ENCODE measurements at places on chromosomes 6 and 20.

DNA sequence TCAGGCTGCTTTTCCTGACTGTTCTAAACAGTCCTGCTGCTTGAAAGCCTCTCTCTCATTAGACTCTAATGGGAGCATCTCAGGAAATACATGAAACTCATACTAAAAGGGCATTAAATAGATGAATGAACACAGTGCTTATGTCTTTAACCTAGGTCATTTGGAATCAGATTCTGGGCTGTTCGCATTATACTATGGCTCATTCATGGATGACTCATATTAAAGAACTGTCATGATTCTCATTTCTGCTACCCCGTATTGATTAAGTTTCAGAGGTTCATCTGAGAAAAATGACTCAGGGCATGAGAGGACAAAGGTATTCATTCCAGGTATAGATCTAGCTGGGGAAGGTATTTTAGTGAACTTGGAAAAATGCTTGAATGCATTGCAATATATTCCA is 335.5 kb downstream of the GJA1 start:
- H3K4me1 ChIP-seq, result no peaks in the 10 kb centered on the region
- H3K27ac ChIP-seq, result no peak overlapping the region
- DNase-seq, result no peak
- H3K4me3 ChIP-seq, result no peak overlapping the region

DNA sequence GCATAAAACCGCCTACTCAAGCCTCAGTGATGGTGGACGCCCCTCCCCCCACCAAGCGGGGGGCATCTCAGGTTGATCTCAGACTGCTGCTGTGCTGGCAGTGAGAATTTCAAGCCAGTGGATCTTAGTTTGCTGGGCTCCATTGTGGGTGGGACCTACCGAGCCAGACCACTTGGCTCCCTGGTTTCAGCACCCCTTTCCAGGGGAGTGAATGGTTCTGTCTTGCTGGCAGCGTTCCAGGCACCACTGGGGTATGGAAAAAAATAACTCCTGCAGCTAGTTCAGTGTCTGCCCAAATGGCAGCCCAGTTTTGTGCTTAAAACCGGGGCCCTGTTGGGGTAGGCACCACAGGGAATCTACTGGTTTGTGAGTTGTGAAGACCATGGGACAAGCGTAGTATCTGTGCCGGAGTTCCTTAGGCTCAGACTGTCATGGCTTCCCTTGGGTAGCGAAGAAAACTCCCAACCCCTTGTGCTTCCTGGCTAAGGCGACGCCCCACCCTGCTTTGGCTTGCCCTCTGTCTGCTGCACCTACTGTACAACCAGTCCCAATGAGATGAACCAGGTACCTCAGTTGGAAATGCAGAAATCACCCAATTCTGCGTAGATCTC is 1334.5 kb upstream of the ADGRB3 start:
- H3K4me3 ChIP-seq, result no peak overlapping the region
- no peaks in the 10 kb centered on the region for H3K36me3 ChIP-seq
- no peak overlapping the region for H3K27ac ChIP-seq
- DNase-seq, result peak; percentile 2

DNA sequence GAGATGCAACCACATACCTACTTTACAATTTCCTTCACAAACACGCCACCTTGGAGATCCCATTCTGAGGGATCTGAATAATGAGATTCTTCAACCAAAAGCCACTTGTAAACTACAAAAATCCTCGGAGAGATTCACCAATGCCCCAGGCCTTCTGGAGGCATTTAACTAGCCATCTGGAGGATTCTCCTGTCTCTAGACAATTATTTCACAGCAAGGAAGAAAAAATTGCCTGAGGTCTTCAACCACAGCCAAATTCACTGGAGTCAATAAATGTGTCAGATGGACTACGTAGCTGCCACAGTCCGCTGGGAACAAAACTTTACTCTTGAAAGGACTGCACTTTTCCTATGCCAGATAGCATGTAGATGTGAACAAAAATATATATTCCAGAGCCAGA is 19.0 kb upstream of the DCDC2 start:
- no peak overlapping the region for H3K4me3 ChIP-seq
- H3K27me3 ChIP-seq, result no peaks in the 10 kb centered on the region
- H3K27ac ChIP-seq, result no peak overlapping the region
- no peaks in the 10 kb centered on the region for H3K36me3 ChIP-seq
- H3K4me1 ChIP-seq, result no peaks in the 10 kb centered on the region

DNA sequence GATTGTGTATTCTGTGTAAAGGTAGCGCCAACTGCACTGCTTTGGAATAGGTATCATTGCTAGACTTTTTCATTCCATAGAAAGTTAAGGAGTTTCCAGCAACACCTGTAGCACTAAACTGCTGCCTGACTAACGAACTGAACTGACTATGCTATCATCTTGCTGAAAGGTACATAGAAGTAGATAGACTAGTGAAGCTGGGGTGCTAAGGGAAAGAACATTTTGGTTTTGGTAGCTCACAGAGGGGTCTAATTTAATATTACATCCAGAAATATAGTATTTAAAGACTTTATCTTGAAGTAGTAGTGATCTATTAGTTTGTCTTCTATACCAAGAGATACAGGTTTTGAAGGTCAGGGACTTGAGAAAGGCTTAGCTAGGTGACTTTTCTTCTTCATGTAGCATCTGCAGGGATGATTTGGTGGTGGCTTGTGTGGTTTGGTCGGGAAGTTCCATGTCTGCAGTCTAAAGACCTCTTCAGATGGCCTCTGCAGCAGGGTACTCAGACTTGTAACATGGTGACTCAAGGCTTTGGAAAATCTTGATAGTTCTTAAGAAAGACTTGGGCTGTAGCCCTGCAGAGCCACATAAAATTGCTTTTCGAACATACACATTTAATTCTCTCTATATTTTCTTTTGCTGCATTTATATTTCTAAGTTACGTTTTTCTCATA is 10.2 kb downstream of the SENP6 start:
- no peak overlapping the region for H3K27ac ChIP-seq
- no peaks in the 10 kb centered on the region for H3K27me3 ChIP-seq
- H3K4me1 ChIP-seq, result peaks cover 48% of the 10 kb centered on the region
- H3K36me3 ChIP-seq, result peaks cover 15% of the 10 kb centered on the region
- DNase-seq, result no peak
- no peak overlapping the region for H3K4me3 ChIP-seq

DNA sequence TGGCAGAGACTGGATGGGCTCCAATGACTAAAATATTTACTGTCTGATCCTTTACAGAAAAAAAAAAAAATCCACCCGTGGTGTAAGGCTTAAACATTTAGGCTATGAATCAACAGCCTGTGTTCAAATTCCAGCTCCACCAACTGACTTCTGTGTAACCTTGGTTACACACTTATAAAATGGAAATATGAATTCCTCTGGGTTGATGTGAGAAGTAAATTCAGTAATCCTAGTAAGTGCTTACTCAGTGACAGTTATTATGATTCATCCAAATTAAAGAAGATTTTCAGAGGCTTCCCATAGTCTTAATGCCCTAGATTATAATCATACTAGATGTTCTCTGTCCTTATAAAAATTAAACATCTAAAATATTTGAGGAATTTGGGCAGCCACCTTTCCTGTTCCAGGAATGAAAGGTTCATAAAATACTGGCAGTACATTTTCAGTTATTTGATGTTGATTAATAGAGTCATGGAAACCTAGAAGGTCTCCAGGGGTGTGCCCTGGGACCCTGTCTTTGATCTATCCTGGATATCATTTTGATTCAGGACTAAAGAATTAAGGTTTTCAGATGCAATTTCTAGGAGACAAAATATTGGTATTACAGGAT is 180.3 kb upstream of the ZNF217 start:
- H3K4me1 ChIP-seq, result no peaks in the 10 kb centered on the region
- no peaks in the 10 kb centered on the region for H3K27me3 ChIP-seq
- no peaks in the 10 kb centered on the region for H3K36me3 ChIP-seq
- DNase-seq, result no peak

GRCh38 chr6:110781522-110782214 is 33.6 kb downstream of the CDK19 start:
- H3K36me3 ChIP-seq, result no peaks in the 10 kb centered on the region
- no peak for DNase-seq
- no peak overlapping the region for H3K27ac ChIP-seq
- no peaks in the 10 kb centered on the region for H3K27me3 ChIP-seq

- H3K27ac ChIP-seq, result peak overlapping the region; percentile 70
- H3K4me3 ChIP-seq, result no peak overlapping the region
- H3K27me3 ChIP-seq, result no peaks in the 10 kb centered on the region
- H3K4me1 ChIP-seq, result peaks cover 69% of the 10 kb centered on the region
- DNase-seq, result no peak
These were observed 52.1 kb downstream of the RIPOR2 start for GRCh38 chr6:24883618-24884017.

DNA sequence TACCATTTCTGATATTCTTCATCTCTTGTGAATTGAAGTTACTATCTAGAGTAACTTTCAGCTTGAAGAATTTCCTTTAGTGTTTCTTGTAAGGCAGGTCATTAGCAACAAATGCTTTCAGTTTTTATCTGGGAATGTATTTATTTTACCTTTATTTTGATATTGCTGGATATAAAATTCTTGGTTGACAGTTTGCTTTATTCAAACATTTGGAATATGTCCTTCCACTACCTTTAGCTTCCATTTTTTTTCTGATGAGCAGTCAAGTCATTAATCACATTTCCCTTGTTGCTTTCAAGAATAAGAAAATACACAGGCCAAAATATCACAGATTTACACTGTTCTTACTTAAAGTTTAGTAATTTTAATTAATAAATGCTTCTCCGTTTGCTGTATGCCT is 5.7 kb upstream of the NELFCD start:
- no peak overlapping the region for H3K27ac ChIP-seq
- no peaks in the 10 kb centered on the region for H3K36me3 ChIP-seq
- peaks cover 24% of the 10 kb centered on the region for H3K4me1 ChIP-seq
- H3K27me3 ChIP-seq, result no peaks in the 10 kb centered on the region
- no peak overlapping the region for H3K4me3 ChIP-seq
- no peak for DNase-seq

- H3K27me3 ChIP-seq, result no peaks in the 10 kb centered on the region
- no peak overlapping the region for H3K27ac ChIP-seq
- H3K4me1 ChIP-seq, result no peaks in the 10 kb centered on the region
- no peak for DNase-seq
- H3K4me3 ChIP-seq, result no peak overlapping the region
- no peaks in the 10 kb centered on the region for H3K36me3 ChIP-seq
These were observed 135.7 kb downstream of the BTBD3 start for GRCh38 chr20:12053353-12053752.

GRCh38 chr6:69647726-69648125 is 149.1 kb downstream of the LMBRD1 start:
- DNase-seq, result no peak
- H3K4me1 ChIP-seq, result no peaks in the 10 kb centered on the region
- no peaks in the 10 kb centered on the region for H3K27me3 ChIP-seq
- no peak overlapping the region for H3K4me3 ChIP-seq

DNA sequence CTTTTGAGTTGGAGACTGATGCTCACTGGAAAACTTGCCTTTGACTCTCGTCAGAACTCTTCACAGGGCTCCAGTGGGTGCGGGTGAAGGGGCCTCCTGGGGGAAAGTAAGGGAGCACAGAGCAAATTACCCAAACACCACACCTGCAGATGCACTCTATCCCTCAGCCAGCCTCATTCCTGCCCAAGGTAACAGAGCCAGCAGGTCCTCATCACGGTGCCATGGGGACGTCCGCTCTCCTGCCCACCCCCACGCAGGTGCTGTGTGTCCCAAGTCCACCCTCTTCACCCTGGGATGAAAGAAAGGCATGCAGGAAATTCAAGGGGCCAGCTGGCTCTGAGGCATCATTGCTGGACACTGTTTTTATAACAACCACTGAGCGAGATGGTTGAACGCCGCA is 269.0 kb downstream of the SMOC2 start:
- no peaks in the 10 kb centered on the region for H3K4me1 ChIP-seq
- no peak for DNase-seq
- no peak overlapping the region for H3K4me3 ChIP-seq
- no peak overlapping the region for H3K27ac ChIP-seq

GRCh38 chr6:159169557-159170332 is 545 bp downstream of the FNDC1 start:
- peak overlapping the region; percentile 70 for H3K4me3 ChIP-seq
- no peaks in the 10 kb centered on the region for H3K27me3 ChIP-seq
- H3K36me3 ChIP-seq, result no peaks in the 10 kb centered on the region

DNA sequence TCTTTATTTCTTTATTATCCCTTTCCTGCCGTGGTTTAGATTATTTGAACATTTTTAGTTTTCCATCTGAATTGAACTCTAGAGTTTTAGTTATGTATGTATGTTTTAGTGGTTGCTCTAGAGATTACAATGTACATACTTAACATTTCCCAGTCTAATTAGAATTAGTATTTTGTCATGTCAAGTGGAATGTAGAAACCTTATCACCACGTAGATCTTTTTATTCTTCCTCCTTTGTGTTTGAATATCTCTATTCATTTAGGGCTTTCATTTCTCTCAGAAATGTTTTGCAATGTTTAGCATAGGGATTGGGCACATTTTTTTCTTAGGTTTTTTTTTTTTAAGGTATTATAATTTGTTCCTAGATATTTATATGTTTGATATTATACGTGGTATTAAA is 73.1 kb upstream of the EZR start:
- H3K27ac ChIP-seq, result no peak overlapping the region
- no peaks in the 10 kb centered on the region for H3K27me3 ChIP-seq
- no peak overlapping the region for H3K4me3 ChIP-seq
- H3K36me3 ChIP-seq, result no peaks in the 10 kb centered on the region

DNA sequence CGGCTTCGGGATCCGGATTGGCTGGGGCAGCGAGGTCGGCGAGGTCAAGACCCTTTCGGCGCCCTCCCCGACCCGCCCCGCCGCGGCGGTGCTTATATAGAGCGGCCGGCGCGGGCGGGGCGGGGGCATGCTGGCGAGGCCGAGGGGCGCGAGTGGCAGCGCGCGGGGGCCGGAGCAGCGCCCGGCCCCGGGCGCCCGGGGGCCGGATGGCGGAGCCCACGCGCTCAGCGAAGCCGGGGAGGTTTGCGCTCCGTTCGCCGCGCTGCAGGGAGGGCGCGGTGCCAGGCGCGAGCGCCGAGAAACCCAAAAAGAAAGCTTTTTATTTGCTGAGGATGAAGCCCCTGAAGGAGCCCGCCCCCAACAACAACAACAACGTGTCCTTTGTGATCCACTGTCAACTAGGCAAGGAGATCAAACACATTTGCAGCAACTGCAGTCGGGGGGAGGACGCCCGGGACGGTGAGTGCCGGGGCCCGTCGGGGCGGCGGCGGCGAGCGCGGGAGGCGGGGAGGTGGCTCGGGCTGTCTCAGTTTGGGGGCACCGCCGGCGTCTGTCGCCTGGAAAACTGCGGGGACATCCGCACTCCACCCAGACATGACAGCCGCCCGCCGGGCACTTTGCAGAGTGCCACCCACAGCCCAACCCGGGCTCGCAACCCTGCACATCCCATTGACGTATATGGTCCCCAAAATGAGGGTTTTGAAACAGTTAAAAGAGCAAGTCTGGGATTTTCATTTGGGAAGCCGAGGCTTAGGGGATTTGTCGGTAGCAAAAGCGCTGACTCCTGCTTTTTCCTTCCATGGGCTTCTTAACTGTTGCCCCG is 297.3 kb downstream of the PHACTR1 start:
- H3K4me3 ChIP-seq, result no peak overlapping the region
- no peaks in the 10 kb centered on the region for H3K27me3 ChIP-seq
- no peaks in the 10 kb centered on the region for H3K4me1 ChIP-seq
- no peaks in the 10 kb centered on the region for H3K36me3 ChIP-seq
